ENCODE measurements at places on chromosomes 4 and X.

DNA sequence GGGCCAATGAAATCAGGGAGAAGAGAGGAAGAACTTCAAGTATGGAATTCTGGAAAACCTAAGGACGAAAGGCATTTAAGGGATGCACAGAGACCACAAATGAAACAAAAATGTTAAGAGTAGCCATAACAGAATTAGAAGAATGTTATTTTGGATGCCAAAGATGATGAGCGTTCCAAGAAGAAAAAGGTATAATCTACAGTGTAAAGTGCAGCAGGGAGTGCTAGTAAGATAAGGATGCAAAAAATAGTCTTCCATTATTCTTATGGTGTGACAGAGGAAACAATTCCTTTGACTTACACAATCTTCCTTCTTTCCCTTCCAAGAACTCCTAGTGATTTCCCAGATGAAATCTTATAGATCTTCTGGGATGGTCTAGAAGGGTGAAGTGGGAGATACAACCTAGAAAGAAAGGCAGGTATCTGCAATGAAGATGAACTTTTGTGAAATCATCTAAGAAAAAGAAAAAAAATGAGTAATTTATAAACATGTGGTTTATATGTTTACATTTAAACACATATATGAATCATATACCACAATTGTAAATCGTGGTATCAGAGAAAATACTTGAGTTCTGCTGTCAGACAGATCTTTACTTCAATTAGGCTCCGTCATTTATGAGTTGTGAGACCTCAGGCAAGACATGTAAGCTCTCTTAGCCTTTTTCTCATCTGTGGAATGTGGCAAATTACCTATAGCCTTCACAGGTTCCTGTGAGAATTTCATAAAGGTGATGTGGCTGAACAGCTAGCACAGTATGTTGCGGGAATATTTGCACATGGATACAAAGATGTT lies 8.1 kb downstream of the MORF4L2 start:
- peak; percentile 81 for DNase-seq

GRCh38 chr4:112379306-112379705 lies 82.1 kb downstream of the ALPK1 start:
- DNase-seq: no peak

DNA sequence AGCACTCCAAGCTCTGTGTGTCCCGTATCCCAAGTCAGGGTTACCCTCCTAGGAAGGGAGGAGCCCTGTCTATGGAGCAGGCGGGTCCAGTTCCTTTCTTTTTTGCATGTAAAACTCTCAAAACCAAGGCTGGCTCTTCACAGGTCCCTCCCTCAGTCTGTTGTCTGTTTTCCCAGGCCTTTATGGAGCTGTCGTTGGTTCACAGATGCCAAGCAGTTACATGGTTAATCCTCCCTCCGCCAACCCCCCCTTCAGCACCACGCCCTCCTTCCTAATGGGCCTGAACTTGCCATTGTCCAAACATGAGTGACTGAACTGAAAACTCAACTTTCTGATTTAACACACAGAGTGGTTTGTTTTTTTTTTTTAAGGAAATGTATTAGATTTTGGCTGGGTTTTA lies 148.3 kb downstream of the STOX2 start:
- DNase-seq: no peak

- no peak for DNase-seq
Measured at GRCh38 chrX:49257846-49258748, 6.4 kb downstream of the FOXP3 start.

GRCh38 chrX:67570839-67571238 lies 27.0 kb downstream of the AR start:
- no peak for DNase-seq

DNA sequence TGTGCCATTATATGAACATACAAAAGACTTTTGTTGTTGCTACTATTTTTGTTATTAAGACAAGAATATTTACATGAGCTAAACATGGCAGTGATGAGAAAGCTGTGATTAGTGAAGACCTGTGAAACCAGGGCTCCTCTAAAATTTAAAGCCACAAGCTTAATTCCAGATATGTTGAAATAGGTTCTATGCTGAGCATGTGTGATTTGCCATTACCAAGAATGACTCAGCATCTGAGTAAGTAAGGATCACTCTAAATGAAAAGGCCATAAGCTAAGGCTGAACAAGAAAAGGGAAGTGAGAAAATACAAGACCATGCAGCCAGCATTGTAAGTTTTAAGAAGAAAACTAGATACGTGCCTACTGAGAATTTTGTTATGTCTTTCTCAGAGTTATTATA lies 75.9 kb upstream of the CAMK2D start:
- peak; percentile 92 for DNase-seq

DNA sequence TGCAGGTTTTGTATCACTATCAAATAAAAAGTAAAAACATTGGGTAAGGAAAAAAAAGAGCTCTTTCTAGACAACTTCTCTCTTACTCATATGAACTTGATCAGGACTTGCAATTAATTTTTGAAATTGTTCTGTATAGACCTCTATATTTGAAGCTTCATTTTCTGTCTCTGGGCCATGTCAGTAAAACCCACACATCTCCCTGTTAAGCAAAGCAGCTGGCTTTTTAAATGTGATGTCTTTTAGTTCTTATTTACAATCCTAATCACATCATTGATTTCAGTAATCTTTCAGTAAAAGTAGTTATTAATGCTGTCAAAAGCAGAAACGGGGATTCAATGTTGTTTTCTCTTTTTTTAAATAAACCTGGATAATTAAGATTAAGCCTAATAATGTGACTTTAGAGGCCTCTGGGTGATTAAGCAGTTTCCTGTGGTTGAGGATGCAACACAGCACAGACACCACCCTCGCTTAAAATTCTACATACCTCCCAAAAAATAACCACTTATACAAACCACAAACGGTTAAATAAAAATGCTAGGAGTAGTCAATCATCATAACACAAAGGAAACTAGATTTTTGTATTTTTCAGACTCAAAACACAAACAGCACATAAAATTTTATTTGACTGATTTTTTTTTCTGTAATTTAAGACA lies 5.2 kb upstream of the PCDH10 start:
- DNase-seq: no peak

DNA sequence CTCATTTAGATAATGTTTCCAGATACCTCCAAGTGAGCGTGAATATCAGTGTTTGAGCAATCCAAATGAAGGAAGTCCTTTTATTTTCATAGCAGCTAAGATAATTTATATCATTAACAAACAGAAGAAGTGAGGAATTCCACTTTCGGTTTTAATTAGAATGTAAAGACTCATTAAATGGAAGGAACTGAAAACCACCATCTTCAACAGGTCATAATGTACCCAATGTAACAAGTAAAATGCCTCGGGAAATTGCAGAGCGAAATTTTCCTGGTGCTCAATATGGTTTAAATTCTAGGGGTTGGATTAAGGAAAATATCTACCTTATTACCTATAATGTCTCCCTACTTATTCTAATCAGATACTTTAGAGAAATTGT lies 33.9 kb upstream of the SLC9A7 start:
- no peak for DNase-seq

DNA sequence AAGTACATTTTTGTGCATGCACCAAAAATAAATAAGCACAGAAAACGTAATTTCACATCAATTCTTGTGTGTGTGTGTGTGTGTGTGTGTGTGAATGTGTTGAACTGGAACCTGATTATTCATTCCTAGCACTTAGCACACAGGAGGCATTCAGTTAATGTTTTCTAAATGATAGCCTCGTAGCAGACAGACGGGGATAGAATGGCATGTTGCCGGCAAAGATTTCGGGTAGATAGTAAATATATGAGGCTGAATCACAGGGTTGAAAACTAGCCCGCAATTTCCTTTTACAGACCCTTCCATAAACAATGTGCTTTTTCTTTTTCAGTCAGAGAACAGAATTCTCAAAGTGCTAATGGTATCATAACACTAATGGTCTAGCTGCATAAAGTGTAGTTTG lies 13.5 kb downstream of the MAOB start:
- no peak for DNase-seq

GRCh38 chrX:22585831-22586230 lies 313.1 kb downstream of the CBLL2 start:
- no peak for DNase-seq

- DNase-seq: no peak
Measured at GRCh38 chr4:74087481-74087880, 11.5 kb downstream of the CXCL2 start.

GRCh38 chr4:63492515-63492914 lies 916.7 kb downstream of the TECRL start:
- DNase-seq: peak; percentile 3

DNA sequence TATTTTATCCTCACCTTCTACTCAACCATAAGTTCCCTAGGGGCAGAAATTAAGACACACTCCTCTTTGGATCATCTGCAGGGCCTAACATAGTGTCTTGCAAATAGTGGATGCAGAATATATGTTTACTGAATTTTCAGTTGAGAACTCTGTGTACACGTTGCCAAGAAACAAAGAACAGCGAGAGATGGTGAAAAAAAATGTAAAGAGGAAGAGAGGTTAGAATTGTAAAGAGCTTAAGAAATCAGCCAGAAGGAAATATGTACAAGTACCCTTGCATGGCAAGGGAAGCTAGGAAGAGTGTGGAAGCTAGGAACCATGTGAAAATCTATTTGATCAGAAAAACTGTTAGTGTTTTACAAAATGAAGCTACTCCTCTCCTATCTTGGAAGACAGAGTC lies 431.0 kb downstream of the SMARCA1 start:
- no peak for DNase-seq

DNA sequence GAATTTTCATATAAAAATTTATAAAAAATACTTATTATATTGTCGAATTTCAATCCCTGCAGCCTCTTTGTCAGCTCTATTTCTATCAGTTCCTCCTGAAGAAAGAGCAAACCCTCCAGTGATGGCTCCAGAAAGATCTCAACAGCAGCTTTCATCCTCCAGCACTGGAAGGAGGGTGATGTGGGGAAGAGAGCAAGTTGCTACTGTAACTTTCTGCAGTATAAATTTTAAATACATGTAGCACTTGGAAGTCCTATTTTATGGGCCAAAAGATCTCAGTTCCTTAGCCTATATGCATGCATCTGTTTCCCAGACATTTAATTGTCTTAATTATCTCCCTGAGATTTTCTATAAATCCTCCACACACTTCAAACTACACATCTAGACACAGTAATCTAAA lies 13.7 kb upstream of the ODAM start:
- no peak for DNase-seq

DNA sequence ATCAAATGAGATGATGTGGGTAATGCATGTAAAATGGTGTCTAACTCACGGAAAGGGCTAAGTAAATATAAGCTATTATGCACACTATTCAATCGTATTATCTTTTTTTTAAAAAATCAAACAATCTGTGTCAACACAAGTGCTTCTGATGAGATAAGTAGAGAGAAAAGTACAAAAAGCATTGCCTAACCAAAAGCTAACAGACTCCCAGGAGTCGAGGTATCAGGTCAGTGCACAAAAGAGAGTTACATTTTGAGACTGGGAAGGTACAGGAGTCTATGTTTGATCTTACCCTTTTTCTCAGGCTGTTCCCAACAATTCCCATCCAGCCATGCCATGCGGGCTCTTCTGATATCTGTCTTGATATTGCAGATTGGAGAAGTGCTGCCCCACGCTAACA lies 203.3 kb upstream of the ZIC3 start:
- no peak for DNase-seq

- no peak for DNase-seq
Measured at GRCh38 chrX:72396117-72396516, 90.4 kb upstream of the CITED1 start.

DNA sequence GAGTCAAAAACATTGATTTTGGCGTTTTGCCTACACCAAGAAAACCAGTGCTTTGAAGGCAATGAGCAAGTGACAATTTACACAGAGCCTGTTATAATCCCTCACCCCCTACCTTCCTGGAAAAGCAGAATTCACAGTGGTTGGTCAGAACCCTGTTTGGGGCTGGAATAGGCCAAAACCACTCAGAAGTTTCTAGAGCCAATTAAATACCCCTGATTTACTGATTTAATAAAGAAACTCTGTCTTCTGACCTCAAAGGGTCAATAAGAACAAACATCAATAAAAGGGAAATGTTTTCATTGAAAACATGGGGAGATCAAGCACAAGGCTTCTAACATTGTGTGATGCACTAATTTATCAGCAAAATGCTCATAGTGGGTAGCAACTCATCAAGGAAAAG lies 116.3 kb downstream of the UNC5C start:
- DNase-seq: no peak

DNA sequence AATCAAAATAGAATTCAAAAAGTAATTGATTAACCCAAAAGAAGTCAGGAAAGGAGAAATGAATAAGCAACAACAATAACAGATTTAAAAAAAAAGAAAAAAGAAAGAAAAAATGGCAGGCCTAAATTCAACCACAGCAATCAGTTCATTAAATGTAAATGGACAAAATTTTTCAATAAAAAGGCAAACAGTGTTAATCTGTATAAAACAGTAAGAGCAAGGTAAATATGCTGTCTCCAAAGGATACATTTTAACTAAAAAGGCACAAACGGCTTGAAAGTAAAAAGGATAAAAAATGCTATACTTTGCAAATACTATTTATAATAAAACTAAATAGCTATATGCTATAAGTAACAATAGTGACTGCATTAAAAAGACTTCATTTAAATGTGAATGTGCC lies 582.0 kb downstream of the SPRY1 start:
- DNase-seq: no peak

- no peak for DNase-seq
Measured at GRCh38 chrX:21056622-21057021, 317.6 kb upstream of the CNKSR2 start.

- no peak for DNase-seq
Measured at GRCh38 chr4:80233390-80233789, 33.1 kb upstream of the FGF5 start.

GRCh38 chr4:79886021-79886420 lies 187.0 kb downstream of the ANTXR2 start:
- no peak for DNase-seq

DNA sequence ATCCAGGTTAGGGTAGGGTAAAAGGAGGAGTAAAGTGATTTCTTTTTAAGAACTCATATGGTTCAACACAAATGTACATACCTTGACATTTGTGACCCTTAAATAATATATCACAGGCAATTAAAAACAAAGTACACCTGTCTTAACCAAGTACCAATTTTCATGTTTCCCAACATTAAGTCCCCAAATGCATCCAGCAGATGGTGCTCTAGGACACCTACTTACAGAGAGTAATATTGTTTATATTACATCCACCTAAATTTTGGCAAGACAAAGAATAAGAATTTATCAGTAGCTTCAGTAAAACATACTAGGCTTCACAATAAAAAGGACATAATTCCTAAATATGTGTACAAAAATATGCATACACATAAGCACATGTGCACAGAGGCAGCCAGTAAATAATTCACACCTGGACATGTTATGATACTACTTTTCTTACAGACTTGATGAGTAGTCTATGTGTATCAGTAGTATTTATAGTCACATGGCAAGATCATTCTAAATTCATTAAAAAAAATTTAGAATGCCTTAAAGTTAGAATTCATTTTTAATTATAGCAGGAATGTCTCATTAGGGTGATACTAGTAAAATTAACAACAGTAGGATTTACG lies 219.7 kb downstream of the DCLK2 start:
- peak; percentile 62 for DNase-seq

GRCh38 chr4:4206204-4206603 lies 20.5 kb downstream of the OTOP1 start:
- no peak for DNase-seq

GRCh38 chrX:12843061-12843667 lies 23.7 kb upstream of the TLR7 start:
- no peak for DNase-seq

GRCh38 chr4:177487977-177488376 lies 45.7 kb upstream of the AGA start:
- no peak for DNase-seq

- DNase-seq: peak; percentile 3
Measured at GRCh38 chrX:76555816-76556215, 128.3 kb downstream of the MAGEE1 start.

GRCh38 chr4:83552924-83553323 lies 17.0 kb downstream of the GPAT3 start:
- peak; percentile 77 for DNase-seq

GRCh38 chrX:153836921-153837320 lies 6.6 kb upstream of the PDZD4 start:
- no peak for DNase-seq
